ENCODE measurements at places on chromosomes 1 and 21.

DNA sequence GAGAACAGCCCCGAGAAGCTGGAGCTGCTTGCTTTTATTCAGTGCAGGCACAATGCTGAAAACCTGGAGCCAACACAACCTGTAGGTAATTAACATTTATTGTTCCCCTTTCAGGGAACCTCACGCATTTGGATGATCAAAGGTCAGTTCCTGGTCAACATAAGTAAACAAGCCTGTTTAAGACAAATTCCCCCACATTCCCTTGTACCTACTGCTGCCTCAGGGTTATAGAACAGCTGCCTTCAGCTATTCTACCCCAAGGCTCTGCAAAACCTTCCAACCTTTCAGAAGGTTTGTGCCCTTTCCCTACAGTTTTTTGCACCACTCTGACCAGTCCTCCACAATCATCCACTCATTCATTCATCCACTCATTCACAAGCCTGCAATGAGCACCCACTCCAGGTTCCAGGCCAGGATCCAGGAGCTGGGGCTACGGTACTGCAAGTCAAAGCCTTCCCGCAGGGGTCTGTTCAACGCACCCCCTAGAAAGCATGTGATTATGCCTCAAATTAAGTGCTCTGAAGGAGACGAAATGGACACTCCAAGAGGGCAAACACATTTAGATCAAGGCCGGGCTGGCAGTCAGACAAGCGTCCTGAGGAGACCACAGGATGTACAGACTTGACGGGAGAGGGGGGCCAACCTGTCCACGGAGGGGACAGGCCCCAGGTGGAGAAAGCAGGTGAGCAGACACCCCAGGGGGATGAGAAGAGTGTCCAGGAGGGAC lies 683.9 kb downstream of the MATN1 start:
- no peak for DNase-seq

DNA sequence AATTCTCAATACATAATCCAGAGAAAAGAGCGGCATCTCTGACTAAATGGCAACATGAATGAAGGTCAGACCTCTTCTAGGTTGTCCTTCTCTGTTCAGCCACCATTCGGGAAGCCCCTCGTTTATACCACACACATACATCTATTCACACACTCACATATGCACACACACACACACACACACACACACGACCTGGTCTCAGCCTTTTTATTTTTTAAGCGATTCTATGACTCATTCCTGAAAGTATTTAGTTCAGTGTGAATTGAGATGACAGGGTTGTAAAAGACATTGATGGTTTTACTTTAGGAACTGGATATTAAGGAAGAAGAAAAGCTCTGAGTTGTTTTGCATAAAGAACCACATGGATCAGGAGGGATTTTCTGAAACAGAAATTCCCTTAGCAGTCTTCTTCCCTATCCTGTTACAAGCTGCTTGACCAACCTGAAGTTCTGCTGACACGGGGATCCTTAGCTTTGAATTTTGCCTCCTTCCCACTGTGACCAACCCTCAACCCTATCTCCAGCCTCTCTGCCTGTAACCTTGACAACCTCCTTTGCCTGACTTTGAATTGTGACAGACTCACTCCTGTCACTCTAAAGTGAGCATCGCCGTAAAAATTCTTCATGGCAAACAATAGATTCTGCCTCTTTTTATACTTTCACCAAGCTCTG lies 383.1 kb upstream of the ESRRG start:
- DNase-seq: peak; percentile 14

DNA sequence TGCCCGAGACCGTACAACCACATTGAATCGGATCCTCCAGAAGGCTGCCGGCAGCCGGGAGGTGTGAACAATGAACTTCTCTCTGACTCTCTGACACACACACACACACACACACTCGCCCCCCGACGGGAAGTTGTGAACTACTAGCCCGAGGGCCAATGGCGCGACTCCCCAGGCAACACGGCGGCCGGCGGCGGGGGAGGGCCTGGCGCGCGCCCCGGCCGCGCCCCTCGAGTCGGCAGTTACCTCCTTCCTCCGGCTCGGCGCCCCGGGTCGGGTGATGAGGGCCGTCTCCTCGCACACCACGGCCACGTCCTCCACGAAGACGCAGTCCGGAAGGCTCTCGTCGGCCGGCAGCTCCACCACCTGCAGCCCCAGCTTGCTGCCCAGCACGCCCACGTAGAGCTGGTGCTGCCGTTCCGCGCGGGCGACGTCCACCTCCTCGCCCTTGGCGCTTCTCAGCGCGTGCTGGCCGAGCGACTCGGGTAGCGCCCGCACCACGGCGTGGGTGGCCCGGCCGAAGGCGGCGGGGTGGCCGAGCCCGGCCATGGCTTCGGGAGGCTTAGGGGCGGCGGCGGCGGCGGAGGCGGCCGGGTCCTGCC lies 361 bp downstream of the DDAH1 start:
- DNase-seq: peak; percentile 41

- DNase-seq: no peak
Observed at GRCh38 chr1:169468982-169469381, 16.8 kb downstream of the SLC19A2 start.

DNA sequence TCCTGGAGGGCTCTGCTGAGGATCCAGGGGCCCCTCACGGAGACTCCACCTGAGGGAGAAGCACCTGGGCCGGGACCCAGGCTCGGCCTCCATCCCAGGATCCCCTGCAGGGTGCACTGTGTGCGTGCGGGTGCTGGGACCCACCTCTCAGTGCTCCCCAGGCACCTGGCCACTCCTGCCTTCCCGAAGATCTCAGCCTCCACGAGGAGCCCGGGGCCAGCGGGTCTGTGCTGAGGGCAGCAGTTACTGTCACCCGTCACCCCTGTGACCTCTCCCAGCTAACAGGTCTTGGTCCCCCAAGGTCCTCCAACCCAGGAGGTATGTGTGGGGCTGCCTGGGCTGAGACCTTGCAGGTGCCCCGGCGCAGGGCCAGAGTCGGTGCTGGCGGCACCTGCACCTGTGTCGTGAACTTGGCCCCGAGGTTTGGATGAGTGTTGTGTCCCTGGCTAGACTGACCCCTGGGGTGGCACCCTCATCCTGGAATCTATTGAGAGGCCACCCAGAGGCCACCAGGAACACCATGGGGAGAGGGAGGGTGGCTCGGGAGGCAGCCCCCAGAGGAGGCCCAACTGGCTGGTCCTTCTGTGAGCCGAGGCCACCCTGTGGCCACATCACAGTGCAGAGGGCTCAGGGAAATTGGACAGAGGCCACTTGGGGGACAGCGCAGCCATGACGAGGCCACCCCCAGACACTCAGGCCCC lies 17.7 kb downstream of the MORN1 start:
- no peak for DNase-seq

GRCh38 chr1:199020051-199020450 lies 381.2 kb downstream of the PTPRC start:
- no peak for DNase-seq
